ENCODE measurements at places on chromosomes 12 and 14.

DNA sequence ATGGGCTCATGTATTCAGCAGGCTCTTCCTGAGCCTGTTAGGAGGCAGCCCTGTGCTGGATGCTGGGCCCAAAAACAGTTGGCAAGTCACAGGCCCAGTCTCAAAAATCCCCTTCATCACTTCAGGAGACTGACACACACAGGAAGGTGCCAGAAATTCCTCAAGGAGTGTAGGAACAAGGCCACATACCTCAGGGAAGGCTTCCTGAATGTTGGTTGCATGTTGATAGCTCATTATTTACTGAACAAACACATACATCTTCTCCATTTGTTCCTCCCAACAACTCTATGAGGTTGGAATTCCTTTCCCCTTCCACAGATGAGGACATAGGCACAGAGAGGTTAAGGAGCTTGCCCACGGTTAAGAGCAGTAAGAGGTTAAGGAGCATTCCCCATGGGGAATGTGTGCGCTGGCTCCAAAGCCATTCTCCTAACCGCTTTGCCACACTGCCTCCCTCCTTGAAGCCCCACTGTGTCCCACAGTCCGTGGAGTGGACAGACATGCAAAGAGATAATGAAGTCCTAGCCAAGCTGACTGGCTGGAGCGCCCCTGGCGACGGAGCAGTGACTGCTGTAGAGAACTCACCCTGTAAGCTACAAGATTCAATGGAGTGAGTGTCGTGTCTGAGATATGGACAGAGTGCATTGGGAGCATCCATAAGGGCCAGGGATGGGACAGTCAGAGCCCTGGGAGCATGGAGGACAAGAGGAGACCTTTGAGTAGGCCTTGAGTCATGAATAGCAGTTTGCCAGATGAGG, 3.3 kb downstream of the HHIPL1 start:
- no peak for DNase-seq

GRCh38 chr14:52610187-52610586, 57.6 kb downstream of the GPR137C start:
- no peak for DNase-seq

DNA sequence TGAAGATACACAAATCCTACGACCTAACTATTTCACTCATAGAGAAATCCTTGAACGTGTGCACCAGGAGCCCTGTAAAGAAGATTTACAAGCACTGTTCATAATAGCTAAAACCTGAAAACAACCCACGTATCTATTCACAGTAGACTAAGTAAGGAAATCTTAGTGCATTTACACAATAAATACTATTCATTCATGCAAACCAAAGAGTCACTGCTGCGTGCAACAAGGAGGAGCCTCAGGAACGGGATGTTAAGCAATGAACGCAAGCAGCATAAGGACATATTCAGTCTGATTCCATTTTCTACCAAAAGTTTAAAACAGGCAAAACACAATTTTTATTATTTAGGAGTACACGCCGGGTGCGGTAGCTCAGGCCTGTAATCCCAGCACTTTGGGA, 176.6 kb downstream of the TTC7B start:
- DNase-seq: no peak

DNA sequence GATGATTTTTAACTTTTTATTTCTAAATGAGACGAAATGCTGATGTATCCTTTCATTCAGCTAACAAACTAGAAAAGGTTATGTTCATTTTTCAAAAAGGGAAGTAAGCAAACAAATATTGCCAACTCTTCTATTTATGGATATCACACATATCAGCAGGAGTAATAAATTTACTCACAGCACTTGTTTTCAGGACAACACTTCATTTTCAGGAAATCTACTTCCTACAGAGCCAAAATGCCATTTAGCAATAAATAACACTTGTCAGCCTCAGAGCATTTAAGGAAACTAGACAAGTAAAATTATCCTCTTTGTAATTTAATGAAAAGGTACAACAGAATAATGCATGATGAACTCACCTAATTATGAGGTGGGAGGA, 139.6 kb downstream of the HMGA2 start:
- no peak for DNase-seq

- DNase-seq: no peak
These were observed 38.8 kb upstream of the WSCD2 start for GRCh38 chr12:108090107-108090899.

GRCh38 chr12:86663716-86664115, 407.5 kb upstream of the MGAT4C start:
- no peak for DNase-seq

- no peak for DNase-seq
These were observed 6.2 kb upstream of the CGRRF1 start for GRCh38 chr14:54503486-54503885.

DNA sequence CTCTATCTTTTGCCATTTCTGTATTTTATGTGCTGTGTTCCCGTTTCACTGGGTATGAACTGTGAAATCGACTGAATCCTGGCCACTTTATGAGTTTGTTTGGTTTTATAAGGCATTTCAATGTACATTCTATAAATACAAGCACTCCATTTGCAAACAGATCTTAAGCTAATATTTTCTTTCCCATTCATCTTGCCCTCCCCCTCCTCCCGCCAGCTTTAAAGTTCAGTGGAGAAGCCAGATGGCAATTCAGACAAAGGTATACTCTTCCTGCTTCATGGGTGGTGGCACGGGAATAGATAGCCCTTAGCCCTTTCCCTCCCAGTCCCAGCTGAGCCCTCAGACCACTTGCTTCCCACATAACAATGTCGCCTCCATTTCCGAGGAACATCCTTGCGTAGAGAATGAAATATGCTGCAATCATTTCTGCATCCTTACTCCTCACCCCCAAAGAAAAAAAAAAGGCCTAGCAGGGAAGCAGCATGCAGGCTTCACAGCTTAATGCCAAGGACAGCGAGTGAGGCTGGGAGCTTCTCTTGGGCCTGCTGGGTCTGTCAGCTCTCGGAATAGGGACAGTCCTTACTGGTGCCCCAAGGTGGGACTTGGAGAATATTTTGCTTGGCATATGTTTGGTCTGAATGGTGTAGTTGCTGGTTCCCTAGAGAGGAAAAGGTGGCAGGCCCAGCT, 52.8 kb upstream of the SRSF5 start:
- no peak for DNase-seq

- no peak for DNase-seq
These were observed 260.5 kb downstream of the ADAMTS20 start for GRCh38 chr12:43291516-43291915.

- DNase-seq: no peak
These were observed 9.4 kb upstream of the CACNA2D4 start for GRCh38 chr12:1927751-1928351.

DNA sequence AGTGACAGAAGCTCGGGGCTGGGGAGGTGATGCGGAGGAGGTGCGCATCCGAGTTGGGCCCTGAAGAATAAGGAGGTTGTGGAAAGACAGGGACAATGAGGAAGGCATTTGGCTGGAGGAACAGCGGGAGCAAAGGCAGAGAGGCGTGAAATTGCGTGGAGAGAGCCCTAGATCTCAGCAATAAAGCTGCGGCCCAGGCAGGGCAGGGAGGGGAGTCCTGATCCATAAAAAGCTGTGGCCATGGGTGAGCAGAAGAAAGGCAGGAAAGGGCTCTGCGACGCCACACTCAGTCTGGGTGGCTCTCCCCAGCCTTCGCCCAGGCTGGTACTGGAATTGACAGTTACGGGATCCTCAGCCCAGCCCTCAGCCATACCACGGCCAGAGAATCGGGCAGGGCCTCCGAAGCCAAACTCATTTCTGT, 2.2 kb downstream of the FIGNL2 start:
- DNase-seq: no peak

Measured in activated T-cell treated with anti-CD3 and anti-CD28 coated beads, Interleukin-2, amount 50 U/mL, for 72 hours (primary cell).